ENCODE measurements at places on chromosomes 7 and 10. TPM values are rescaled to one million over a fixed set of nuclear protein-coding genes. Genes with fewer than 3 reads are reported as not detected.

ERVW-1 gene
- total RNA-seq, result 0.51 TPM

MUC12 gene
- 0.49 TPM for total RNA-seq

HOXA7 gene
- 19.7 TPM for total RNA-seq

- H3K27me3 ChIP-seq, result no peaks in the 10 kb centered on the region
- no peak overlapping the region for H3K4me3 ChIP-seq
- H3K27ac ChIP-seq, result no peak overlapping the region
- H3K4me1 ChIP-seq, result no peaks in the 10 kb centered on the region
Observed at GRCh38 chr10:79405221-79405994, 40.0 kb downstream of the ZCCHC24 start.

DNA sequence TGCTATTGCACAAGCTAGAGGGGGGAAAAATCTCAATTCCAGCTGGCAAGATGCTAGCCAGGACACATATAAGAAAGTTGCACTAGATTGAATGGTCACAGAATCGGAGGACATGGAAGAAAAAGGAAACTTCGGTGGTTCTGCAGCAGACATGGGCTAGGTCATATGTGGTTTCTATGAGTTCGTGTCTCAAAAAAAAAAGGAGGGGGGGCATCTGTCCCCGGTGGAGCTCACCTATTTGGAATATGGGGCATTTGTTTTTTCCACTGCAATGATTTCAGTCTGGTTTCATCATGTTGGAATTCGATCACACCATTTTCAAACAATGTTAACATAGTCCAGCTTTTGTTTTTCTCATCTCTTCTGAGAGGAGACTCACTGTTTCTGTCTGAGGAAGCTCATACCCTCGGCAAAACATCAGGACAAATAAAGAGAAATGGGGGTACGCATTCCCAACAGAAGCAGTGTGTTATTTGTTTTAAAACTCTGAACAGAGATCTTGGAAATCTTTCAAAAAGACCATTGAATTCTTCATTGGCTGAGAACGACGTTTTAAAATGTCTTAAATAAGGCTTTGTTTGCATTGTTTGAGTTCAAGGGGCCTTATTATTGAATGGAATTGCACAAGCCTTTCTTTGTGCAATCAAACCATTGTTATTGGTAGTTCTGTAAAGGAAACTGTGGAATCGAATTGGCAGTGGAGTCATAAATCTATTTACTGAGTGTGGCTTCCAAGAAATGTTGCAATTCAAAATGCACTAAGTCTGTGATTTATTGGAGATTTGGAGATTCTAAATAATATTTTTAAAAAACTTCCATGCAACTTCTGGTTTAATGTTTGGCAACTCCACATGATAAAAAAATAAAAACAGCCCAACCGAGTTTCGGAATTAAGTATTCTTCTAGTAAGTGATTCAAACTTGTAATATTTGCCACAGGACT, 173.2 kb downstream of the RTKN2 start:
- peaks cover 18% of the 10 kb centered on the region for H3K36me3 ChIP-seq
- H3K4me3 ChIP-seq, result no peak overlapping the region
- peak; percentile 82 for DNase-seq
- peaks cover 84% of the 10 kb centered on the region for H3K4me1 ChIP-seq

All from Caco-2 (cell line).